Activated T-cell treated with anti-CD3 and anti-CD28 coated beads, Interleukin-2, amount 50 U/mL, for 48 hours (primary cell): ENCODE measurements at places on chromosomes 6 and 20.

DNA sequence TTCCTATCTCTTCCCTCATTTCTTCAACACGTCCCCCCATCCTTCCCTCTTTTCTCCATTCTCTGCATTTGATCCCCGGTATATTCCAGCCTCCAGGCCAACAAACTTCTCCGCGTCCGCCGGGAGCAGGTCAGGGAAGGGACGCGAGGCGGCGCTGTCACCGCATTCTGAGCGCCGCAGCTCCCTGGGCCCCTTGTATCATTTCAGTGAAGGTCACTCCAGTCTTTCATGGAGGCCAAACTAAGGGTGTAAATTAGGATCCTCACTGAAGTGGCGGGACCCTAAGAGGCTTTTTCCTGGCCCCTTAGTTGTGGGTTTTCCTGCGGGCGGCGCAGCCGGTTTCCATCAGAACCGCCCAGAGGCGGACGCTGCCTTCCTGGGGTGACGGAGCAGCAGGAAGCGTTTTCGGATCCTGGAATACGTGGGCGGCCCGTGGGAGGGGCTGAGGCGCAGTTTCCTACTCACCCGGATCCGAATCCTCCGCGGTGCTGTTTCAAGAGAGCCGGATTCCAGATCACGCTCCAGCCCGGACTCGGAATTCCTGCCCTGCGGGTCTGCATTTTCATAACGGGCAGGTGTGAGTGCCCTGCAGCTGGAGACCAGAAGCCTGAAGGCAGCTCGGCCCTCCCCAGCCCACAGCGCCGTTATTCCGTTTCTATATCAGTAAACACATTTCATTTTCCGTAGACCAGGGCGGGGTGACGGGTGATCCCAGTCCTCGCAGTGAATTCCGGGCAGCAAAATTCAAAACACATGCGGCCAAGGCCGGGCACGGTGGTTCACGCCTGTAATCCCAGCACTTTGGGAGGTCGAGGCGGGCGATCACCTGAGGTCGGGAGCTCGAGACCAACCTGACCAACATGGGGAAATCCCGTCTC lies 3.6 kb upstream of the MICA start:
- peak; percentile 79 for DNase-seq

DNA sequence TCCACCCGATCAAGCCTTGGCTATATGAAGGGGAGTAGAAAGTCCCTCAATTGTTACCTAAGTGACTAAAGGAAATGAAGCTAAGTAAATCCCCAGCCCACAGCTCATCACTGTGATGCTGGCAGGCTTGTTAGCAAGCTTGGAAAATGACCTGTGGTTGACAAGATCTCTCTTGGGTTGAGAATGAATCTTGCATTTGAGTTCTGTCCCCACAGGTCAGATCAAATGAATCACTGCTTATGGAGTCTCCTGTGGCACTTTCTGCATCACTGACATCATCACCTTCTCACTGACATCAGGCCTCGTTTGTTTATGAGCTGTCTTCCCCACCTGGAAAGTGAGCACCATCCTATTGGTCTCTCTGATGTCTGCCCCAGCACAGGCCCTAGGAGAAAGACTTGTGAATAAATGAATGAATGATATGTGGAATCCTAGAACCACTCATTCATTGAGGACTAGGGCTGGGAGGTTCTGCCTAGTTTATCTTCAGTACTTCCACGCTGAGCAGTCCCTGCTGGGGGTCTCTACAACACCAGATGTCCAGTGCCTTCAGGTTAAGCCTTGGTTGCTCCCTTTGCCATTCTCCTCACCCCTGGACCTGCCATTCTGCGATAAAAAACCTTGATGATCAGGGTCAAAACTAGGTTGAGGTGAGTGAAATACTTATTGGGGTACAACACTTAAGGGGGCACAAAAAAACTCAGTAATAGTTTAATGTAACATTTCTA lies 318.4 kb upstream of the MOCS1 start:
- DNase-seq, result no peak

- DNase-seq, result no peak
Measured at GRCh38 chr6:127554435-127555006, 22.5 kb upstream of the C6orf58 start.

GRCh38 chr6:115468272-115469005 lies 592.3 kb downstream of the FRK start:
- no peak for DNase-seq

DNA sequence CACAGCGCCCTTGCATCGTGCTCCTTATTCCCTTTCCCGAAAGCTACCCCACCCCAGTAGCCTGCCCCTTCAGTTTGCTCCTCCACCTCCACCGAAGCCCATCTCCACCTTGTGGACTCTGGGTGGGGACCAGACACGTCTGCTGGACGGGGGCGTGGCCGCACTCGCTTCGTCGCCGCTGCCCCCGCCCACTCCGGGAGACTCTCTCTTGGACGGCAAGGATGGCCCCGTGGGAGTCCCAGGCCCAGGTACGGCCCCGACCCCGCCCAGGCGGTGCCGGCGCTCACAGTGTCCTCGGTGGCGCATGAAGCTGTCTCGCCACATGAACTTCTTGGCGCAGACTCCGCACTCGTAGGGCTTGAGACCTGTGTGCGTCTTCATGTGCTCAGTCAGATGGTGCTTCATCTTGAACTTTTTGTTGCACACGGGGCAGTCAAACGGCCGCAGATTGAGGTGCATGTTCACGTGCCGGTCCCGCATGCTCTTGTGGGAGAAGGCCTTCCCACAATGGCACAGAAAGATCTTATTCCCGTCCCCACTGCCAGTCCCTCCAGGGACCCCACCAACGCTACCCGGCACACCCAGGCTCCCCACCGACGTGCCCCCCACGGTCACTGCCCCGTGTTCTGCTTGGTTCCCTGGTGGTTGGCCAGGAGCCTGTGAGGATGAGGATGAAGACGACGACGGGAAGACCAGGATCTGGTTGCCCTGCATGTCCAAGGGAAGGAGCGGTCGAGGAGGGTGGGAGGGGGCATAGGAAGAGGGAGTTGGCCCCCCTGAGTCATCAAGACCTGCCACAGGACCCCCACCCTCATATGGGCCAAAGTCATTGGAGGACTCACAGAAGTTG lies 1.3 kb upstream of the TAPBP start:
- peak; percentile 46 for DNase-seq

DNA sequence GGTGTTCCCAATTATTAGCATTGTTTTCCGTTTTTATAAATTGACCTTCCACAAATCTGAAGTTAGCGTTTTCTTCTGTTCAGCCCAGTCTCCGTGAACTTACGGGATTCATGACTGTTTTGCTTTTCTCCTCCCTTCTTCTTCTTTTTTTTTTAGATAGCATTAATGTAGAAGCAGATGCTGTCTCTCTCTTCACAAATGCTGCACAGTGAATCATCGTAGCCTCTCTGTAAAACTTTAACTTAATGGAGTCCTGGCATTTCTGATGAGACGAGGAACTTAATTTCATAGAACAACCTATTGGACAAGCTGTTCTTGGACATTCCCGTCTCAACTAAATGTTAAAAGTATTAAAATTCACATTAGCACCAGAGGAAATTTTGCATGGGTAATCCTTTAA lies 138.0 kb upstream of the EEF1E1 start:
- no peak for DNase-seq

DNA sequence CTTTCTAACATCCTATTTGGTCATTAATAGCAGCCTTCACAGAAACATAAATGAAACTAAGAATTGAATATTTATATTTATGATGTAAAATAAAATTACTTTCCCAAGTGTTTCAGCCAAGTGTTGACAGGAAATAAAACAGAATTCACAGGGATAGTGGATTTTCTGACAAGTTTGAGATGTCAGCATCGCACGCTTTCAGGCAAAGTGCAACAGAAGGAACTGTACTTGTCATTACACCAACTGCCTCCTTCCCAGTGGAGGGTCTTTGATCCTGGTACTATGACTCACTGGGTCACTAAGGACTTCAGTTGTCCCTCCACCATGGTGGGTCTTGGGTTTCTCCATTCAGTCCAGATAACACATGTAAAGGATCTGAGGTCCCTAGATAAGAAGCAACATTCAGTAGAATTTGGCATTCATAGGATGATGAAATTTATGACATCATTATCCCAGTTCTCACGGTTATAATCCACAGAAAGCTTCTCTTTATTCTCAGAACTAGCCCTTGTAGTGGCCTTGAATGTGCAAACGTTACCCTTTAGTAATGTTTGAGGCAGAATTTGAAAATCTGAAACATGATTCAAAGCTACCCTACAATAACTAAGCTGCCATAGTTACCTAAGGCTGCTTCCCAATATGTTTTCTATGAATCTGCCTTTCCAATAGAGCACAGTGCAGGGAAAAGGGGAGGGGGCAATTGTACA lies 3.8 kb upstream of the TNFAIP3 start:
- DNase-seq, result no peak

DNA sequence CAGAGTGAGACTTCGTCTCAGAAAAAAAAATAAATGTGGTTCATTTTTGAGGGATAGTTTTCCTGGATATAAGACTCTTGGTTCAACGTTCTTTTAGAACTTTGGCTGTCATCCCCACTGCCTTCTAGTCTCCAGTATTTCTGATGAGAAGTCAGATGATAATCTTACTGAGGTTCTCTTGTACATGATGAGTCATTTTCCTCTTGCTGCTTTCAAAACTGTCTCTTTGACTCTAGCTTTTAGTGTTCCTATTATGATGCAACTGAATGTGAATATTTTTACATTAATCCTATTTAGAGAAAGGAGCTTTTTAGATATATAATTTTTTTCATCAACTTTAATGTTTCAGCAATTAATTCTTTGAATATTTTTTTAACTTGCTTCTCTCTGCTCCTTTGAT lies 46.0 kb upstream of the OR14J1 start:
- DNase-seq, result no peak

DNA sequence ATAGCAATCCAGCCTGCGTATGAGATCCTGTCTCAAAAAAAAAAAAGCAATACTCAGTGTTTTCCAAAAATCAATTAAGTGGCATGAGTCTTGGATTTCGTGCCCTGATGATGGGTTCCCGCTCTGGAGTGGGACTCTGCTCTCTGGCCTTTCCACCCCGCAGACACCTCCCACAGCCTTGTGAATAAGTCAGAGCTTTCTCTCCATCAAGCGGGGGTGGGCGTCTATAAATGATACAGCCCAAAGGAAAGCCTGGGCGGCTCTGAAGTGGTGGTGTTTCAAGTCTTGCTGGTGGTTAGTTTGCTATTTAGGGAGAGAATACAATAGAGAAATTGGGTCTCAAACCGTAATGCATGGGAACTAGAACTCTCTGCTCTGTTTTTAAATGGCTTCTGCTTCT lies 52.5 kb upstream of the TAGAP start:
- peak; percentile 80 for DNase-seq

DNA sequence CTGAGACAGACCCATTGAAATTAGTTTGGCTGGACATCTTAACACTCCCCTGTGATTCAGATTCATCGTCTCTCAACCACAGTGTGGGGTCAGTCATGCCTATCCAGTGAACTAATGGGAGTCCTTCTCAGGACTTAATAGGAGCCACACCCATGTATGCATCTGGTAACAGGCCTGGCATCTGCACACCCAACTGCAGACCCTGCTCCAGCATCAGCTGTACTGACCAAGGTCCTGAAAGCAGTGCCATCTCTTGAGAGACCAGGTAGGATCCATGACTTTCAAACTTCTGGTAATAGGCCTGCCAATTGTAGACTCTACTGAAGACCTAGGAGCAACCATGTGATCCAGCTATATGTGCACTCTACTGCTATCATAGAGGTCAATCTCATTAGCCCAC lies 363.6 kb upstream of the POU3F2 start:
- DNase-seq, result no peak

DNA sequence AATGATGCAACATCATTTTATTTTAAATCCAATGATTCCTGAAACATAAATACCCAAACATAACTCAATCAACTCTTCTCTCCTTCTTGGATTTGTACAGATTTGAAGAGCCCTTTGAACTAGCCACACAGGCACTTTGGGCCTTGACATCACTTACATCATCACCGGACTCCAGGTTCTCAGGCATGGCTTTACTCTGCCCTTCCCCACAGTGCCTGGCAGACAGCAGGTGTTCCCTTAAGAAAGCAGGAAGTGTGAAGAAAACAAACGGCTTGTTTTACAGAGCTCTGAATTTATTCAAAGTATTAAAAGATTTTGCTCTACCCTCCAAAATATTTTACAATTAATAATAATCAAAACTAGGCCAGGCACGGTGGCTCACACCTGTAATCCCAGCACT lies 54.8 kb upstream of the GCM1 start:
- no peak for DNase-seq

- DNase-seq, result no peak
Measured at GRCh38 chr6:82686719-82687118, 323.1 kb downstream of the TPBG start.

DNA sequence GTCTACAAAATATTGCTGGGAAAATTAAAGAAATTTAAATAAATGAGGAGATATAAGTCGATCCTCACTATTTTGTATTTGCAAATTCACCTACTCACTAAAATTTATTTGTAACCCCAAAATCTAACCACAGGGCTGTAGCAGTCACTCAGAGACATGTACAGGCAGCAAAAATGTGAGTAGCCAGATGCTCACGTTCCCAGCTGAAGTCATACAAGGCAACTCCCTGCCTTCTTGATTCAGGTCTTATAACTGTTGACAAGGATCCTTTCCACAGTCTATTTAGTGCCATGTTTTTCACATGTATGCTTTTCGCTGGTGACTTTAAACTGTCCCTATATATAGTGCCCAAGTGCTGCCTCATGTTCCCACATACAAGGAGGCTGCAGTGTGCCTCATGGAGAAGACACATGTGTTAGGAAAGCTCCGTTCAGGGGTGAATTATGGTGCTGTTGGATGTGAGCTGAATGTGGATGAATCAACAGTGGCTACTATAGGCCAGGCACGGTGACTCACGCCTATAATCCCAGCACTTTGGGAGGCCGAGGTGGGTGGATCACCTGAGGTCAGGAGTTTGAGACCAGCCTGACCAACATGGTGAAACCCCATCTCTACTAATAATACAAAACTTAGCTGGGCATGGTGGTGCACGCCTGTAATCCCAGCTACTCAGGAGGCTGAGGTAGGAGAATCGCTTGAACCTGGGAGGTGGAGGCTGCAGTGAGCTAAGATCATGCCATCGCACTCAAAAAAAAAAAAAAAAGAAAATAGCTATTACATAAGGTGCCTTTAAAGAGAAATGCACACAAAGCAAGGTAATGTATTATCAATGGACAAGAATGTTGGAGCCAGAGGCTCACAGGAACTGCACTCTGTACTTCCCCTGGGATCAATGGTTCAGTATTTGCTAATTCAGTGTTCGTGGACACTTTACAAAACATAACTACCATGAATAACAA lies 55.3 kb downstream of the STK35 start:
- no peak for DNase-seq

GRCh38 chr6:40293460-40294185 lies 293.5 kb downstream of the LRFN2 start:
- no peak for DNase-seq

DNA sequence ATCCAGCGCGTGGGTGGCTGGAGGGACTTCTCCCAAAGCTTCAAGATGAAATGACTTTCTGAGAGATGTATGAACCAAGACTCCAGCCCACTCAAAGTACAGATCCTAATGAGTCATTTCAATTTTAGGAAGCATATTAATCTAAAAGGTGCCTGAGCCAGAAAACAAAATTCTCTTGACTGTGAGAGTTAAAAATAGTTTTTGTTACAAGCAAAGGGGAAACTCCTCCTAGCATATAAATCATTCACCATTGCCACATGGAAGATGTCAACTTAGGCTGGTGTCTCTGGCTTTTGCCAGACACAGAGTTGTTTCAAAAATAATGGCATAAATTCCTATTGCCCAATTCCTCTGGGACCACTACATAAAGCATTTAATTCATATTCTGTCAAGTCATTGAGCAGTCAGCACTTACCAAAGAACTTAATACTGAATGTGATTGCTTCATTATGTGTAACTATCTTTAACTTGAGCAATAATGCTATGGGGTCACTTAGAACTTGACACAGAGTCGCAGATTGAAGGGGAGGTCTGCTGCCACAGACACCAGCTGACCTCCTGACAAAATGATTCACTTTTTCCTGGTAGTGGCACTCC lies 280.6 kb downstream of the SLC35F1 start:
- peak; percentile 27 for DNase-seq
